ENCODE measurements at places on chromosomes 11 and 22. TPM values are rescaled to one million over a fixed set of nuclear protein-coding genes. Genes with fewer than 3 reads are reported as not detected.

- DNase-seq: no peak
Observed at GRCh38 chr11:105763594-105763993, 153.7 kb downstream of the GRIA4 start.

DNA sequence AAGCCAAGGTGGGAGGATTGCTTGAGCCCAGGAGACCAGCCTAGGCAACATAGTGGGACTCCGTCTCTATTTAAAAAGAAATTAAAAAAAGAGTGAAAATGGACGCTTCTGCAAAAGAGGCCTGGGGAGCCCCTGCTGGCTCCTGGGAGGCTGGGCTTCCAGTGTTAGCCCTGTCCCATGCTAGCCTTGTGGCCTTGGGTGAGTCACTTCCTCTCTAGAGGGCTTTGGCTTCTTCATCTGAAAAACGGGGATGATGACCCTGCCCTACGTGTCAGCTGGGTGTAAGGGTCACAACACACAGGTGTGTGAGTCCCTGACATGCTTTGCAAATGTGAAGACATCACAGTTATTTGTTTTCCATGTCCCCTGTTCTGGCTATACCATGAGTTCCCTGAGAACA lies 32.8 kb downstream of the FAM227A start:
- DNase-seq: no peak

GRCh38 chr11:130592056-130592455 lies 143.6 kb downstream of the ADAMTS15 start:
- no peak for DNase-seq

- no peak for DNase-seq
Observed at GRCh38 chr22:37117092-37117491, 7.6 kb upstream of the TMPRSS6 start.

DNA sequence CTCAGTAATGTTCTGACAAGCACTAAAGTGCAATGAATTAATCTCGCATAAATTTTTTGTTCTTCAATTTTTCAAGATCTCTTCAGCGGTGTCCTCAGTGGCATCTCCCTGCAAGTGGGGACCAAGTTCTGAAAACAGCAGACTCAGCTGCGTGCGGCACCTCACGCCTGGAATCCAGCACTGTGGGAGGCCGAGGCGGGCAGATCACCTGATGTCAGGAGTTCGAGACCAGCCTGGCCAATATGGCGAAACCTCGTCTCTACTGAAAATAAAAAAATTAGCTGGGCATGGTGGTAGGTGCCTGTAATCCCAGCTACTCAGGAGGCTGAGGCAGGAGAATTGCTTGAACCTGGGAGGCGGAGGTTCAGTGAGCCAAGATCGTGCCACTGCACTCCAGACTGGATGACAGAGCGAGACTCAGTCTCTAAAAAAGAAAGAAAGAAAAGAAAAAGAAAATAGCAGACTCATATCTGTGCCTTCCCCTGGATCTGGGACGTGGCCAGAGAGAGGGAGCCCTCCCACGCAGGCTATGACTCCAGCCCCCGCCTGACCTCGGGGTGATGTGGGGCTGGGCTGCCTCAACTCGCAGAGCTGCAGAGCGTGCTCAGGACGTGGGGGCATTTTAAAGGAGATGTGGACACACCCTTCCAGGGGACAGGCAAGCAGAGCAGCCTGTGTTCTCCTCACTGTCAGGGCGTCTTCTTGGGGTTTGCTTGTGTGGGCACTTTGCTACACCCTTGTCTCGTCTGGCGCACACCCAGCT lies 346.6 kb downstream of the BRD1 start:
- no peak for DNase-seq

- no peak for DNase-seq
Observed at GRCh38 chr11:64007160-64007628, 21.0 kb downstream of the OTUB1 start.

The OR51G2 gene
- not detected for total RNA-seq

The THRSP gene
- not detected for total RNA-seq
